ENCODE measurements at places on chromosomes 3 and 15.

DNA sequence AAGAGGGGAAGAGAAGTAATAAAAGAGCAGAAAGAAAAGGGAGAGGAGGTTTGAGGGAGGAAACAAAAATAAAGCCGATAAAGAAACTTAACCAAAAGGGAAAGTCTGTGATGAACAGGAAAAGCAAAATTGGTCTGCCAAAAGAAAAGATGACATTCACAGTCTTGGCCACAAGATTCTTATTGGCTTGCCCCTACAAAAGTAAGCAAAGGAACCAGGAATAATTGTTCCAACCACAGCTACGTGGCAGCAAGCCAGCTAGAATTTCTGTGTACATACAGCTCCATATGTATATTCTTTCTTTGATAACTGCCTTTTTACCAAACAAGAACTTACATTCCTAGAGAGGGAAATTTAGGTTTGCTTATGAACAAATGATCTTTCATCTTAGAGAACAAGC, 79.6 kb downstream of the MLH1 start:
- peak; percentile 77 for DNase-seq

DNA sequence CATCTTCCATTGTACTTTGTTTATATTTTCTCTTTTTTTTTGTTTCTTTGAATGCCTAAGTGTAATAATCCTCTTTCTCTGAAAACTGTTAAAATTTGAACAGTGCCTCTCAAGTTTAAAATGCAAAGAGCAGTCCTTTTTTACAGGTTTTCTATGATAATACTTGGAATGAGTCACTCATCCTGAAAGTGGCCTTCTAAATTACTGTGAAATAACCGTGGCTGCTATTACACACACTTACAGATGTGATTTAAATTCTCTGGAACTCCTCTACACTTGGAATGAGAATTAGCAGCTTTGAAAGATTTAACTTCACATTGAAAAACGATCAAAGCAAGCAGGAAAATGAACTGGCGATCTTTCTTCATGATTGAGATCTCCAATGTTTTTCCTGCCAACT, 105.9 kb downstream of the ROBO1 start:
- no peak for DNase-seq

DNA sequence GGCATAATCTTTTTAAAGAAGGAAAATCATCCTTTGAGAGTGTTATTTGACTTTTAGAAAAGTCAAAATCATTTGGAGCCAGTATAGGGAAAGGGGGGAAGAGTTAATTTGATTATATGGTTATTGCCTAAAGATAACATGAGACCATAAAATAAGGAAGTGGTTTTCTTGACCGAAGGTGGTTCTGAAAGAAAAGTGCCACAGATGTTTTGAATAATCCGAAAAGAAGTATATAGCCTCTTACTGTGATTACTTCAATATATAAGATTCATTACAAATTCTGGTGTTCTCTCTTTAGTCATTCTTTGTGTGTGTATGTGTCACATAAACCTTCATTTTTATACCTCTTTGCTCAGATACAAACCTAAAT, 1.1 kb downstream of the DNAJB11 start:
- DNase-seq: no peak

DNA sequence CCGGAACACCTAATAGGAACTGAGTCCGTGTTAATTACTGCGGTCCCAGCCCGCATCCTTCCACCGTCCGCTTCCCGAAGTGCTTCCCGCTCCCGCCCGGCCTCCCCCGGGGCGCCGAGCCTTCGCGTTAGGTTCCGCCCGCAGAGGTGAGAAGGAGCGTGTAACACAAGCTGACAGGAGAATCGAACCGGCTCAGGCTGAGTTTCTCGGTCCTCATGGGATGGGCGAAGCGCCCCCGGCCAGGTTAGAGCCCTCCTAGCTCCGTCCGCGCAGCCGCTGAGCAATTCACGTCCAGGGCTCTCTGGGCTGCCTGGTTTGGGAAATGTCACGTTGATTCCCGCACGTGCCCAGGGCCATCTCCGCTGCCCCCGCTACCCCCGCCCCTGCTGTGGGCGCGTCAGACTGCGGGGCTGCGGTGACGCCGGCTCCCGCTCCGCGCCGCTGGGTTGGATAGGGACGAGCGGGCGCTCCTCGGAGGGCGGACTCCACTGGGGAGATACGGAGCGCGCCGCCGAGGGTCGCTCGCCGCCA, 954 bp downstream of the CLDN11 start:
- no peak for DNase-seq

- peak; percentile 69 for DNase-seq
These were observed 499 bp downstream of the RABL3 start for GRCh38 chr3:120741837-120742197.

GRCh38 chr15:90159213-90159612, 41.9 kb upstream of the SEMA4B start:
- no peak for DNase-seq

DNA sequence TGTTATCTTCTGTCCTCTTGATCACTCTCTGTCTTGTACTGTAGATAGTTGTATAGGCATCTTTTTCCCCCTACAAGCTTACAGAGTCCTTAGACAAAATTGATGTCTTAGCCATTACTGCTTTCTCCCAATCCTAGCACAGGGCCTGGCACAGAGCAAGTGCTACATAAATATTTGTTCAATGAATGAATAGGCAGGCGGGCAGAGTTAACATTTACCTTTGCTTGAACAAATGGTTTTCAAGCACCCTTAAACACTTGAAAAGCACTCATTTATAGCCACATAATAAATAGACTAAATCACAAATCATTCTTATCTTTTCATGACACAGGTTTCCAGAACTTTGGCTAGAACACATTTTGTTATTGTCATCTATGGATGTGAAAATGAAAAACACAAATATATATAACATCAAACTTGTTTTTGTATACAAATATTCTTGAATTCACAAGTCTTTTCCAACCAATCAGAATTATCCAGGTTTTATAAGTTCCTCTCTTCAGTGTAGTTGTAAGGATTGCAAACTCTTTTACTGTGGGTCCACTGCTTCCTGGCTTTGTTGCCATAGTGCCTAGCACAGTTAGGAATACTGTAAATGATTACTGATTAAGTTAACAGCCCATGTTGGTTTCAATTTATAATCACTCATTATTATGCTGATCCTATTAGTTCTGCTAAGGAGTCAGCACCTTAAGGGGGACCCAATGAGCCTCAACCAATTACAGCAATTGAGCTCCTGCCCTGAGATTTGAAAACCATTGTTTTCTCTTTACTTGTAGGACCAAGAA, 61.9 kb downstream of the ISL2 start:
- DNase-seq: no peak

DNA sequence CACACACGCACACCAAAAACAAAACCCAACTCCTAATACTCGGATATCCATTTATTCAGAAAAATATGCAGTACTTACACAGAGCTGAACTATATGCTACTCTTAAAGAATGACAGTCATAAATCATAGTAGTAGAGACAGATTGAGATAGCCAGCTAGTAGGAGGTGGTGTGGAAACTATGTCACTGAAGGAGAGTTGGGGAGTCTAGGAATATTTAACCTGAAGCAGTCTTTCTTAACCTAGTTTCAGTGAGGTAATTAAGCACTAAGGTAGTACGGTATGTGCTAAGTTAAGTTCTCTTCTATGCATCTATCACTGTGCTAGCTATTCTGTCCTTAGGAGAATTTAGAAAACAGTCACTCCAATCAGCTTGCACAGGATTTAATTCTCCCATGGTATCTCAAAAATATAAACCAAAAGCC, 54.2 kb downstream of the ANKRD28 start:
- DNase-seq: no peak

GRCh38 chr15:81942655-81943195, 103.1 kb downstream of the MEX3B start:
- DNase-seq: no peak

GRCh38 chr15:58587486-58587885, 155.7 kb downstream of the LIPC start:
- DNase-seq: no peak

DNA sequence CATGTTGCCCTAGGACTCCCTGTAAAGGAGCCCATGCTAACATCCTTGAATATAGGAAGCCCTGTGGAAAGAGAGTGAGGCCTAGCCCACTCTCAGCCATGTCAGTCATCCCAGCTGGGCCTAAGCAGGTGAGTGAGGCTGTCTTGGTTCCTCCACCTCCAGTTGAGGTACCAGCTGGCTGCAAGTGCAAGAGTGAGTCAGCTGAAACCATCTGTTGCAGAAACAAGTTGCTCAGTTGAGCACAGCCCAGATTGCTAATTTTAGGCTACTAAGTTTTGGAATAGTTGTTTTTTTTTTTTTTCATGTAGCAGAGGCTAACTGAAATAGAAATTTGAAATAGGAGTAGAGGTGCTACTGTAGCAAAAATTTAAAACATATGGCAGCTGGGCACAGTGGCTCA, 43.7 kb upstream of the ADPGK start:
- DNase-seq: no peak

GRCh38 chr3:117811786-117812185, 1102.2 kb downstream of the TUSC7 start:
- no peak for DNase-seq

- DNase-seq: no peak
These were observed 145.5 kb upstream of the UMPS start for GRCh38 chr3:124584552-124585391.

DNA sequence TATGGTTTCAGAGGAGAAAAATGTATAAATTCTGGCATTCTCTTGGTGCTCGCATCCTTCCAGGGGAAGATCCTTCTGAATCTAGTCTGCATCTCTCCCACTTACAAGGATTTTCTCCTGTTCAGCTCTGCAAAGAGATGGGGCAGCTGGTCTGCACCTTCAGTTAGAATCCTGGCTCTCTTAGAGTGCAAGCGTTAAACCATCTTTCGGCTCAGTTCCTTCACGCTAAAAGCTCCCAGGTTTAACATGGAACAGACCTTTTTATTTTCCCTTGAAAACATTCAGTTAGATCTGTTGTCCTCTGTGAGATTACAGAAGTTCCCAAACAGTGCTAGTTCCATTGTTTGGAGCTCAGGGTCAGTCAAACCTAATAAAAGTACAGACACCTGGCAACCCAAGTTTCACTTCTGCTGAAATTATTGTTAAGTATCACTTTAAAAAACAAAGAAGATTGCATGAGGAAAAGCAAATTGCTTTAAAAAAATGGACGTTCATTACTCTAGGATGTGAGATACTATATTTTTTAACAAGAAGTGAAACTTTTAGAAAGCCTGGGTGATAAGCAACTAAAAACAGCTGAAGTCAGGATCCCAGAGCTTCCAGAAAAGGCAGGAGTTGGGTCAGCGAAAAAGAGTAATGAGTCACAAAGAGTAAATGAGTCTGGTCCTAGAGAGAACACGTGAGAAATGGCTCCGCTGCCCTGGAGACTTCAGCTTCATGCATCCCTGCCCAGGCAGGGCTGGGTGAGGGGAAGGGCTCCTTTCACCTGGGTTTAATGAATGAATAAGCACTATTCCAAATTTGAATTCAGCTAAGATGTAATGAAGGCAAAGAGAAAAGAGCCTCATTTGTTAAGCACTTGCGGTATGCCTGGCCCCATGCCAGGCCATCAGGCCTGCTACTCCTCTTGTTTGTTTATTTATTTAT, 63.3 kb downstream of the ABTB1 start:
- no peak for DNase-seq

DNA sequence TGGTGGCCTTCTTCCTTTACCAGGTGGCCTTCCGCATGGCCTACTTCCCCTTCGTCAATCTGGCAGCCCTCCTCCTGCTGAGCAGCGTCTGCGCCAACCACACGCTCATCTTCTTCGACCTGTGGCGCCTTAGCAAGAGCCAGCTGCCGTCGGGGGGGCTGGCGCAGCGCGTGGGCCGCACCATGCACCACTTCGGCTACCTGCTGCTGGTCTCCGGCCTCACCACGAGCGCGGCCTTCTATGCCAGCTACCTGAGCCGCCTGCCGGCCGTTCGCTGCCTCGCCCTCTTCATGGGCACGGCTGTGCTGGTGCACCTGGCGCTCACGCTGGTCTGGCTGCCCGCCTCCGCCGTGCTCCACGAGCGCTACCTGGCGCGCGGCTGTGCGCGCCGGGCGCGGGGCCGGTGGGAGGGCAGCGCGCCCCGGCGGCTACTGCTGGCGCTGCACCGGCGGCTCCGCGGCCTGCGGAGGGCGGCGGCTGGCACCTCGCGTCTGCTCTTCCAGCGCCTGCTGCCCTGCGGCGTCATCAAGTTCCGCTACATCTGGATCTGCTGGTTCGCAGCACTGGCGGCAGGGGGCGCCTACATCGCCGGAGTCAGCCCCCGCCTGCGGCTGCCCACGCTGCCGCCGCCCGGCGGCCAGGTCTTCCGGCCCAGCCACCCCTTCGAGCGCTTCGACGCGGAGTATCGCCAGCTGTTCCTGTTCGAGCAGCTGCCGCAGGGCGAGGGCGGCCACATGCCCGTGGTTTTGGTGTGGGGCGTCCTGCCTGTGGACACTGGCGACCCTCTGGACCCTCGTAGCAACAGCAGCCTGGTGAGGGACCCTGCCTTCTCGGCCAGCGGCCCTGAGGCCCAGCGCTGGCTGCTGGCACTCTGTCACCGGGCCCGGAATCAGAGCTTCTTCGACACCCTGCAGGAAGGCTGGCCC, 9.9 kb downstream of the DISP2 start:
- DNase-seq: peak; percentile 92

DNA sequence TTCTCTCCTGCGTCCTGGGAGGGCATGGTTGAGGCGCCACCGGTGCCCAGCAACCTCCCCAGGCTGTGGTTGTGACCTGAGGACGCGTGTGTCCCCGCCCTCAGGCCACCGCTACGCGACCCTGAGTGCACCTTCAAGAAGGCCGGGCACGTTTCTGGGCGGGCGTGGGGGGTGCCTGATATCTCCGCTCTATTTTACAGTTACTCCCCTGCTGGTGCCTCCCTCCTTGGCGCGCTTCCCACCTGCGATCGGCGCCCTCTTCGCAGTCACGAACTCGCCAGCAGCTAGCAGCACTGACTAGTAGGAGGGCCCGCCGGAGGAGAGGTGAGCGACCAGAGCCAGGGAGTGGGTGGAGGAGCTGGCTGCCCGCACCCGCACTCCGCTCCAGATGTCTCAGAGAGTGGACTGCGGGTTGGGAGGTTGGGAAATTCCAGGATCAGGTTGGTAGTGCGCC, 43.2 kb upstream of the POLG start:
- peak; percentile 24 for DNase-seq

DNA sequence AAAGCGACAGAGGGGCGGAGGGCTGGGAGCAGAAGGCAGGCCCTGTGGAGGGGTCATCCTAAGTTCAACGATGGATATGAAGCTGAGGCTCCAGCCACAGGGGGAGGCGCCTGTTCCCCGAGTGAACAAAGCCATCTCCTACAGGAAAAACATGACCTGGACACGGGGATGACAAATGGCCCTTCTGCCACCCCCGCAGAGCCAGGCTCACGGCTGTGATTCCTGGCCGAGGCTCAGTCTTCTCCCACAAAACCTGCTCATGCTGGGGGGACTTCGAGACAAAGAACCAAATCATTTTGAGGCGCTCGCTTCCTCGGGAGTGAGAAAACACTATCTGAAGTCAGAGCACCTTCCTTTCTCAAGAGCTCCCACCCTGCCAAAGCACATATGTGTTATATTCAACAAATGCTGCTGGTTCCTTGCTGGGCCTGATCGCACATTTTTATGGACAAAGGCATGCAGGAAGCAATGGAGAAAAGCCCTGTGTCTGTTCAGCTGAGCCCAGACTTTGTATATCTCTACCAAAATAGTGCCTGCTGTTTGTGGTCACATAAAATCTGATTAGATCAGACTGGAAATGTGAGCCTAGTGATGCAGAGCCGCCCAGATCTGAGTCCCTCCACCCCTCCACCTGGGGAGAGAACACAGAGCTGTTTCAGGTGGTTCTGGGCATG, 5.6 kb downstream of the RBP1 start:
- no peak for DNase-seq

- peak; percentile 30 for DNase-seq
These were observed 6.6 kb downstream of the MAP2K5 start for GRCh38 chr15:67548862-67549651.

GRCh38 chr3:141280690-141281089, 49.1 kb downstream of the PXYLP1 start:
- DNase-seq: no peak

GRCh38 chr15:65379986-65380385, 2.2 kb upstream of the IGDCC3 start:
- DNase-seq: no peak

Data from hematopoietic multipotent progenitor cell treated with erythropoietin and hydrocortisone succinate and interleukin-3 and kit ligand, for 8 days (in vitro differentiated cells).